Activated CD4-positive, alpha-beta memory T cell treated with anti-CD3 and anti-CD28 coated beads, Interleukin-2, amount 10 ng/mL, durations not matched to agents 7 days and 5 days (primary cell): ENCODE measurements at places on chromosomes 3 and 15. TPM values are rescaled to one million over a fixed set of nuclear protein-coding genes. Genes with fewer than 3 reads are reported as not detected.

GRCh38 chr15:41895491-41895890 is 1.6 kb upstream of the SPTBN5 start:
- DNase-seq, result no peak

Gene CEMIP
- total RNA-seq, result not detected

DNA sequence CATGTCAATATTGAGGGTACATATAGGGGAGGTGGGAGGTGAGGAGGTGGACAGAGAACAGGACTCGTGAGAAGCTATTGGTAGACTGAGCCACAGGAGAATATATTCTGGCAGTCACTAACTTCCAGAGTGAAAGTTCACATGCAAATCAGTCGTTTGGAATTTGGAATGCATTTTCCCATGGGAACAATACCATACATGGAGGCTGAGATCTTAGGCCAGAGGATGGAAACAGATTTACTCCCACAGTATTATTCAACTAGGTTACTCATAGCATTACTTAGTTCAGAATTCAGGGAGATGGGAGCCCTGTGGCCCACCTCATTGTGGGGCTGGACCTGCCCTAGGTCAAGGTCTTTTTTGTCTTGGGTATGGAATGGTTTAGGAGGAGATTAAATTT is 36.4 kb upstream of the ABHD2 start:
- no peak for DNase-seq

Gene ATP13A4
- total RNA-seq, result 1.7 TPM

DNA sequence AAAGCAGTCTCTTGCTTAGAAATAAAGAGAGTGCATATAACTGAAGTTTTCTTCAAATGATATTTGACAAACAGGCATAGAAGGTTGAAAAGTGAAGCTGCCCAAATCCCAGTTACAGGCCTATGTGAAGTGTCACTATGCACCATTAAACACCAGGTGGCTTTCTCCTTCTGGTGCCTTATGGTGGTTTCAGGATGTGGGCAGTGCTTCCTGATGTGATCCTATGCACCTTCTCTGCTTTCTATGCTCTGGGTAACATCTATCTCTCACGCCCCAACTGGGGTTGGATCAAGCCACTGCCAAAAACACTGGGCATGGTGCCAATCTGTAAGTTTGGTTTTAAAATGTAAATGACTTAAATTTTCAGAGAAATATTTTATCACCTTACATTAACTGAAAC is 744.7 kb downstream of the TUSC7 start:
- no peak for DNase-seq

Gene MLH1
- 50.9 TPM for total RNA-seq

- peak; percentile 48 for DNase-seq
Measured at GRCh38 chr3:131361464-131362421, 19.8 kb upstream of the NUDT16 start.

DNA sequence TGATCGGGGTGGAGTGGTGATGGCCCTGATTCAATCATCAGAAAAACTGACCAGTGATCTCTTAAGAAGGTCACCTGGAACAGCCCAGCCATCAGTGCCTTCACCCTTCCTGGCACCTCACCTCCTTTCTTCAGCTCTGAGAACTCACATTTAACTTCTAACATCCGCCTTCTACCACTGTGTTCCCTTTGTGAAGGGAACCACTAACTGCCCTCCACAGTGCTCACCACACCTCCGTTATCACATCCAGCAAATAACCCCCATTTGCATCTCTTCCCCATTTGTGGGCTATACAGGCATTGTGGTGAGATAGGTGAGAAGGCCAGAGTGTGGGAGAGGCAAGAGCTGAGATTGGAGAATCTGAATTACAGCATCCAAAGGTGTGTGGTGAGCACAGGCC is 107.4 kb downstream of the PLCL2 start:
- DNase-seq, result no peak
